Urothelium cell line (cell line): ENCODE measurements at places on chromosomes 11 and 22.

DNA sequence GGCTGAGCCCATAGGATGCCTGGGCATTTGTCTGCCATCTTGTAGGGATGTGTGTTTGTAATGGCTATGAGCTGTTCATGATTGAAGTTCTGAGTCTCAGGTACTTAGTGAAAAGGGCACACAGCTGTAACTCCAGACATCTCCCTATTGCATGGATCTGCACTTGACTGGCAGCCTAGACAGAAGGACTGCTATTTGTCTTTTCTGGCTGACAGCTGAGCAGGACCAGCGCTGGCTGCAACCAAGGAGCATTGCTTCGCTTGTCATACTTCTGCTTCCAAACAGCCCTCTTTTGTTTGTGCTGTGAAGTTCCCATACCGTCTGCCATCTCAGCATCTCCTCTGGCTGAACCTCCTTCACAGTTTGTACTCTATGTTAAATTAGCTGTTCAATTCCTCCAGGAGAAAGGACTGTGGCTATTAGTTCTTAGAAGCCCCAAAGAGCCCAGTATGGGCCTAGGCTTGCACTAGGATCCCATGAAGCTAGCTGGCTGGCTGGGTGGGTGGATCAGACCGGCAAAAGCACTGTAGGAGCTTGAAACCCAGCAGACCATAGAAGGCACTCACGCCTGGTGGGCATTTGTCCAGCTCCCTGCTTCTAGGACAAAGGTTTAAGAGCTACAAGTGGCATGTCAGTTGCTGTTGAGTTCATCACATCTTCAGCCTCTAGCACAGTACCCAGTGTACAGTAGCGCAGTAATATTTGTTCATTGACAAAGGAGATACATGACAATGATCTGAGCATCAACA, 20.4 kb downstream of the HIRA start:
- no peak for DNase-seq

DNA sequence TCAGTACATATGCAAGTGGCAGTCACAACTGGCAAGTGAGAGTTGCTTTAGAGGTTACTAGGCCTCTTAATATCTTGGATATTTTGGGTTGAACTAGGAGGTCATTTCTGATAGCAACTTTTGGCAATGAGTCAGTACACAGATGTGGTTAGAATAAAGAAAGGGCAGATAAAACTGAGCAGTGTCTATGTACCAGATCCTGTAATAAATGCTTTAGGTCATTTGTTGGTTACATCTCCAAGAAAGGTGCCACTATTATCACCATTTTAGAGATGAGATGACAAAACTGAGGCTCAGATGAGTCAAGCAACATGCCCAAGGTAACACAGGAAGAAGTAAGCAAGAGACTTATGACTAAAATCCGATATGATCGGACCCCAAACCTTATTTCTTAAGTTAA, 25.0 kb downstream of the MAML2 start:
- DNase-seq = no peak

- DNase-seq = no peak
Measured at GRCh38 chr11:104410336-104410735, 246.4 kb upstream of the PDGFD start.

- DNase-seq = no peak
Measured at GRCh38 chr11:9570313-9571025, 3.0 kb upstream of the WEE1 start.

DNA sequence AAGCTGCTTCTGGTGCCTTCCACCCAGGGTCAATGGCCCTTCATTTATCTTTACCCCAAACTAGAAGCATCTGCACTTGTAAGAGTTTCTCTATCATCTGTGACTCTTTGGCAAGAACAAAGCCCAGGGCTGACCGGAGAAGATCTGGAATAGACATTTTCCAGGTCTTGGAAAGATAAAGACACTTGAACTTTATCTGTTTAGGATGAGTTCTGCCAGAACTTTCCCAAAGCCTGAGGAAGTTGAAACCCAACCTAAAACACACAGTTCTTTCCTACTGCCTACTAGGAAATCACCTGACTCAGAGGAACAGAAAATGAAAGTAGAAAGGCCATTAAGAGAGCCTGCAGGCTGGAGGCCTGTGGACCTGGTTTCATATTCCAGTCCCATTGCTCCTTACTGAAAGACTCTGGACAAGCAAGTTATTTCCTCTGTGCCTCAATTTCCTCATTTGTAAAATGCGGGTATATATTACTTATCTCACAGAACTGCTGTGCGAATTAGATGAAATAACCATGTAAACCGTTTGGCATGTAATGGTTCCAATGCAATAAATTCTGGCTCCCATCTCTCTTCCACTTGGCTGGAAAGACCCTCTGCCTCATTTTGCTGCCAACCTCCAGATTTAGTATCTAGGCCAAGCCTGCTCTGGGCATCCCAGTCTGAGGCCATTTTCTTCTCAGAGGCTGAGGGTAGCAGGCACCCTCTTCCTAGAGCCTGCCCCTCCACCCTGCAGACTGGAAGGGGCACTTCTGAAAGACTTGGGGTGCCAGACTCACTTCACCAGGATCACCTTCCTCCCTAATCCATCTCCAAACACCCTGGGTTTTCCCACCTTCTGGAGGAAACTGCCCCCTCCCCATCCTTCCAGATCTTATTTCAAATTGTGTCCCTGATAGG, 1.2 kb downstream of the UBE2L6 start:
- no peak for DNase-seq

DNA sequence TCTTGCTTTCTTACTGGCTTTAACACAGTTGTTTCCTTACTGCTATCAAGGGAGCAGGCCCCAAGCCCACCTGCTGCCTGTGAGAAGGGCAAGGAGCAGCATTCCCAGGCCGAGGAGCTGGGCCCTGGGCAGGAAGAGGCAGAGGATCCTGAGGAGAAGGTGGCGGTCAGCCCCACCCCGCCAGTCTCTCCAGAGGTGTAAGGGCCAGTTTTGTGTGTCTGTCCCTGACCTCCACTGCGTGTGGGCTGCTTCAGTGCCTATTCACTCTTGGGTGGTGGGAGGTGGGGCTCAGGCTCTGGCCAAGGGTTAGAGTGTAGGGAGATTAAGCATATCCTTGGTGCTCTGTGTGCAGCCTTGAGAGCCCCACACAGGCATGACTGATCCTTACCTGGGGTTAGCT, 55.1 kb downstream of the CEP164 start:
- no peak for DNase-seq

DNA sequence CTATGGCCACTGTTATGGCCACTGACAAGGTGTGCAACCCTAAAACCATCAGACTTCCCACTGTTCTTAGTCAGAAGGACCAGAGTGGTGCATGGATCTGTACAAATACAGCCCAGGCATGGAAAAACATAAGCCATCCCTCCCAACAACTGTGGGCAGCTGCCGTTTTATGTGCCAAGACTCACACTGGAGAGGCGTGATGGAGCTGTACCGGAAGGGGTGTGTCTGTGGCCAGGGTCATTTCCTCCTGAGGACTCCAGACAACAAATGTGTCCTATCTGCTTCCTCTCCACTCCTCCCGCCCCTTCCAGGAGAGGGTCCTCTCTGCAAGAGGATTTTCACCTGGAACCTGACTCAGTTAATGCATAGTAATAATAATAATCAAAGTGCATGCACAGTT, 29.5 kb downstream of the KCNJ1 start:
- DNase-seq = no peak

DNA sequence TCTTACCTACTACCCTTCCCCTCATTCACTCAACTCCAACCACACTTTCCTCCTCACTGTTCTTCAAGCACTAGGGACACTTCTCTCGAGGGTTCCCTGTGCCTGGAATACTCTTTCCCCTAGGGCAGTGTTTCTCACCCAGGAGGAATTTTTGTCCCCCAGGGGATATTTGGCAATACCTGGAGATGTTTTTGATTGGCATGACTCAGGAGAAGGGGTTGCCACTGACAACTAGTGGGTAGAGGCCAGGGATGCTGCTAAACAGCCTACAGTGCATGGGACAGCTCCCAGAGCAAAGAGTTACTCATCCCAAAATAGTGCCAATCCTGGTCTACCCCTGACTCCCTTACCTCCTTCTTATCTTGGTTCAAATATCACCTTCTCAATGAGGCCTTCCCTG, 40.0 kb downstream of the BTG4 start:
- no peak for DNase-seq

- DNase-seq = no peak
Measured at GRCh38 chr11:1109918-1110705, 35.4 kb downstream of the MUC2 start.

GRCh38 chr11:69799097-69799496, 20.1 kb downstream of the FGF3 start:
- DNase-seq = no peak

DNA sequence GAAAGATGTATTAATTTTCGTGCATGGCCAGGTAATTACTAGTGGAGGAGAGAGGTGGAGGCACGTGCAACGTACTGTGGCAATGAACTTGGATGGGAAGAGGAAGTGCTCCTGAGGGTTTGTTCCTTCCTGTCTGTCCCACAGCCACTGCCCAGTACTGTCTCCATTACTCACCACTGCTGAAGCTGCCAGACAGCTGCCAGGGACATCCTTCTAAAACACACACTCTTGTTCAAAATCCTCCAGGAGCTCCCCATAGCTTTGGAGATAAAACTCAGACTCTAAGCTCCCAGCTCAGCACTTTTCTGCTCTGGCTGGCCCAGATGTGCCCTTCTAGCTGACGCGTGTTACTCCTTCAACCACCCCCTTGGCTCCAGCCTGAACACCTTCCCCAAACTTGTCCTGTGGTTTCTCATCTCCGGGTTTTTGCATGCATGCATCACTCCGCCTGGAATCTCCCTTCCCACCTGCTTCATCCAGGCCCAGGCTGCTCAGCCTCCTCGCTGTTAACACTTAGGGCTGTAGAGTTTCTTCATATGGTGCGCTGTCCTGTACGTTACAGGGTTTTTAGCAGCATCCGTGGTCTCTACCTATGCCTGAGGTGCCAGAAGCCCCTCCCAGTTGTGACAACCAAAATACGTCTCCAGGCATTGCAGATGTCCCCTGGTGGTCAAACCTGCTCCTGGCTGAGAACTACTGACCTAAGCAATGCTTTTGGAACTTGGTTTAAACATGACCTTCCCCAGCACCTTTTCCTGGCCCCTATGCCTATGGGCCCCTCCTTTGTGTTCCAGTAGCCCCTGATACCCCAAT, 69.5 kb downstream of the C11orf91 start:
- DNase-seq = no peak

GRCh38 chr22:44693756-44694155, 8.2 kb upstream of the PRR5 start:
- DNase-seq = no peak

DNA sequence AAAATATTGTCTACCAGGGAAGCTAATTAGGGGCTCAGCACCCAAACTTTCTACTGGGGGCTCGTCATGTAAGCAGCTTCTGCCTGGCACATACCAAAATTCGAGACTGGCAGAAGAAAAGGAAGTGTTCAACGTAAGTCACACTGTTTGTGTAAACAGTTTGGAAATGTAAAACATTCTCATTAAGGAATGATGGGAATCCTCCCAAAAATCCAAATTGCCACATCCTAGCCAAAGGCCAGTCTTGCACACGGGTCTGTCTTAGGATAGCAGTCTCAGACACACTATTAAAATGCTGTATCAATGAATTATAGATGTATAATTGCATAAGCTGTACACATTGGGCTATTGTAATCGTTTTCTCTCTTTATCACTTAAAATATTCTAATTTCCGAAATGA, 28.9 kb downstream of the CUL5 start:
- DNase-seq = no peak

DNA sequence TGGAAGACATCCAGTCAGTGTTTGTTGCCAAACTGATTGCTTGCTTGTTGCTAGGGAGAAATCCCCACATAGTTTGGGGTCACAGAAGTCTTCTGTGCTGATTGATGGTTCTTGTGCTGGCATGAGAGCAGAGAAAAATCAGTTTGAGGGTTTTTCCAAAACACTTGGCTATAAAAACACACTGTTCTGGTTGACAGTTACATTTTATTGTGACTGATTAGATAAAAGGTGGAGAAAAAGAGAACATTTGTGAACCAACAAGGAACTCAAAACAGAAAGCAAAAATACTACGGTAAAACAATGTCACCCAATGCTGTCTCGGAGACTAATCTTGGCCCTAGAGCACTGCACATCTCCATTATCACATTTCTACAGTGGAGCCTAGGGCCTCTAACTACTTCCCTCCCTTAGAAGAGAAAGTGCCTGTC, 14.4 kb upstream of the EIF4G2 start:
- DNase-seq = no peak

- DNase-seq = no peak
Measured at GRCh38 chr11:45477588-45477987, 187.8 kb downstream of the CHST1 start.

- no peak for DNase-seq
Measured at GRCh38 chr11:19954899-19955298, 205.4 kb downstream of the DBX1 start.

DNA sequence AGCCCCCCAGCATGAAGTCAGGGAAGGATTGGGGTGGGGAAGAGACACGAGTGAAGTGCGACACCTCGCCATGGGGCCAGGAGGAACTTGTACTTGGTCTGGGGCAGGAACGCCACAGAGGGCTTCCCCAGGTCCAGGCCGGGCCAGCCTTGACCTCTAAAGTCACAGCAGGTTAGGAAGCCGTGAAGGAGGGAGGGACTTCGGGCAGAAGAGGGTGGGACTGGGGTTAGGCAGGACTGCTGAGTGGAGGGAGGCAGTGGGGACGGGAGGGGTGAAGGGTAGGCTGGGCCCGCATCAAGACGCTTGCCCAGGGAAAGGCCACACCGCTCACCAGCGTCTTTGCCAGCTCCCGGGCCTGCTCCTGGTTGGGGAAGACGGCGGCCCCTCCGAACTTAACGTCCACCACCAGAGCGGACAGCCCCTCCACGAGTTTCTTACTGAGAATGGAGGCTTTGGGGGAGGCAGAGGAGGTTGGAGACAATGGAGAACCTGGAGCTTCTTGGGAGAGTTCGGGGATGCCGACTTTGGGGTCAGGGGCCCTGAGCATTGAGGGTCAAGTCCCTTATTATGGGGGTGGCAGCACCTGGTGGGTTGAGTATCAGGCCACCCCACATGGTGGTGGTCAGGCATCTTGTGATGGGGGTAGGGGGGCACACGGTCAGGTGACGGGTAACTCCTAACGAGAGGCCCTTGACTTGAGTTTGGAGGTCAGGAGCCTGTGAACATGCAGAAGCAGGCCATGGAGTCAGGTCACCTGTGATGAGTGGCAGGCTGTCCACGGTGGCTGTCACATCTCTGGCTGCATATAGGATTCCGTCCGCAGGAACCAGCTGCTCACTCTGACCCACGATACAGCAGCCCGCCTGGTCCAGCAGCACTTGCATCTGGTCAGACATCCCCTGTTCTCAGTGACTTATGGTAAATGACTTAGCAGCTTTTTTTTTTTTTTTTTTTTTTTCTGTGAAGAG, 1.7 kb upstream of the SCO2 start:
- peak; percentile 80 for DNase-seq

- no peak for DNase-seq
Measured at GRCh38 chr11:1236316-1237127, 13.7 kb downstream of the MUC5B start.

- DNase-seq = no peak
Measured at GRCh38 chr11:65136515-65137096, 2.3 kb upstream of the SYVN1 start.

GRCh38 chr22:41092847-41093411, 537 bp downstream of the EP300 start:
- DNase-seq = peak; percentile 33

DNA sequence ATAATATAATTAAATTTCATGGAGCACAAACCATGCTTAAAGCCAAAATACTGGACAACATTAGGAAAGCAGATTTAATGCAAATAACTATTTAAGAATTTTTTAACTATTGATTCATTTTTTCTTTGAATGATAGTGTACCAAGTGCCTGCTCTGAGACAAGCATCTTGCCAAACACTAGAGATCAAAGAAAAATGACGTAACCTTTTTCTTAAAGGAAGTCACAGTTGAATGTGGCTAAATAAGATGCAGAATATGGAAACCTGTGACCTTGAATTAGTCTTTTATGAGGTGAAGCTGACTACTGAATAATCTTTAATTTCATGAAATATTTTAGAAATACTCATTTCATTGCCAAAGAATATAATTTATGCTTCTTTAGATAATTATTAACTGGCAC, 104.0 kb downstream of the MSANTD4 start:
- no peak for DNase-seq
